ENCODE measurements at places on chromosomes 4 and X.

DNA sequence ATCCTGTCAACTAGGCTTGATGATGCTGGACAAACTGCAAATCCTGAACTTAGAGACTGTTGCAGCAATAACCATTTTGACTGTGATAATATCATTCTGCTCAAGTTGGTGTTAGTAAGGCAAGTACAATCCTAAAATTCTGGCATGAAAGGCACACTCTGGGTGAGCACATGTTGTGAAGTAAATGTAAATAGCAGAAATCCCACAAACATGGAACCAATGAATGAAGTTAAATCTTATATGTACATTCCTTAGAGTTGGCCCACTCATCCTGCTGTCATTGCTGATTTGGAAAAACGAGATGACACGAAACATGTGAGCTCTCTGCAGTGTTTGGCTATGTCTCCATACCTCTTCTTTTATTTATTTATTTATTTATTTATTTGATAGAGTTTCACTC is 21.0 kb downstream of the RBM47 start:
- DNase-seq, result no peak

GRCh38 chr4:168057412-168057811 is 34.9 kb upstream of the ANXA10 start:
- DNase-seq, result no peak

DNA sequence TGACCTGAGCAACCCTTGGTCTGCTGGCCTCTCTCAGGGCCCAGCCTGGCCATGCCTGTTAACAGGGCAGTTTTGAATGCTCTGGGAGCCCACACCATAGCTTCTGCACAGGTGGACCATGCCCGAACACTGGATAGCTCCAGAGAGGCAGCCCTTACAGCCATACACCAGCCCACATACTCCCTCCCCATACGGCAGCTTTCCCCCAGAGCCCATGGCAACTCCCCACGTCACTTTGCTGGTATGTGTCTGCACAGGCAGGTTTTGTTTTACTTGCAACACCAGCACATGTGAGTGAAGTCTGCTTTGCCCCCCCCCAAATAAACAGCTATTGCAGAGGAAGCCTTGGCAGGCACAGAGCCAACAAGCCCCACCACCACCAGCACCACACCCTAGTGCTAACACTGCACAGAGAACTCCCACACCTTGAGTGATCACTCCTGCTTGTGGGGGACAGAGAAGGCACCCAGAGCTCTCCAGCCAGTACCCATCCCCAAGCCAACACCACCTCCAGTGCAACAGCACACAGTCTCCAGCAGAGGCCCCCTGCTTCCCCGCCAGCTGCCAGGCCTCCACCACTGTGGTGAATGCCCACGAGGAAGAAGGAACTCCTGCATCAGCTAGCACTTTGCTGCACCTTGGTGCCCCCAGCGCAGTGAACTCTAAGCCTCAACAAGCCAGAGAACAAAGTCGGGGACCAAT is 87.3 kb downstream of the STPG2 start:
- no peak for DNase-seq

DNA sequence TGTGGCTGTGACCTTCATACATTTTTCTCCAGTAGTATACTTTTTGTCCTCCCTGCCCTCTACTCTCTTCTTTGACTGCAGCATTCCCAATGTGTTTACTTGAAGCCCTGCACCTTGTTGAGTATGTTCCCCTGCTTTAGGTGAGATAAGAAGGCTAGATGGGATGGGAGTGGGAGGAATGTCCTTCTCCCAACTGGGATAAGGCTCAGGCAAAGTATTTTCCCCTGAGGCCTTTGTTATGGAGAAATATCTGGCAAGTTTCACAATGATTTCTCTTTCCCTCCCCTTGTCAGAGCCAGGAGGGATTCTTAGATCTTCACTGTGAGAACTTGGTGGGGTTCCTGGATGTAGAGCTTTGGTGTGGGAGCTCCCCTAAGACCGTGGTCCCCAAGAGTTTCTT is 131.8 kb downstream of the CLCN5 start:
- no peak for DNase-seq

GRCh38 chr4:89008166-89008565 is 48.8 kb downstream of the FAM13A start:
- no peak for DNase-seq

- DNase-seq, result no peak
Observed at GRCh38 chrX:119916310-119916709, 20.6 kb downstream of the AKAP14 start.

DNA sequence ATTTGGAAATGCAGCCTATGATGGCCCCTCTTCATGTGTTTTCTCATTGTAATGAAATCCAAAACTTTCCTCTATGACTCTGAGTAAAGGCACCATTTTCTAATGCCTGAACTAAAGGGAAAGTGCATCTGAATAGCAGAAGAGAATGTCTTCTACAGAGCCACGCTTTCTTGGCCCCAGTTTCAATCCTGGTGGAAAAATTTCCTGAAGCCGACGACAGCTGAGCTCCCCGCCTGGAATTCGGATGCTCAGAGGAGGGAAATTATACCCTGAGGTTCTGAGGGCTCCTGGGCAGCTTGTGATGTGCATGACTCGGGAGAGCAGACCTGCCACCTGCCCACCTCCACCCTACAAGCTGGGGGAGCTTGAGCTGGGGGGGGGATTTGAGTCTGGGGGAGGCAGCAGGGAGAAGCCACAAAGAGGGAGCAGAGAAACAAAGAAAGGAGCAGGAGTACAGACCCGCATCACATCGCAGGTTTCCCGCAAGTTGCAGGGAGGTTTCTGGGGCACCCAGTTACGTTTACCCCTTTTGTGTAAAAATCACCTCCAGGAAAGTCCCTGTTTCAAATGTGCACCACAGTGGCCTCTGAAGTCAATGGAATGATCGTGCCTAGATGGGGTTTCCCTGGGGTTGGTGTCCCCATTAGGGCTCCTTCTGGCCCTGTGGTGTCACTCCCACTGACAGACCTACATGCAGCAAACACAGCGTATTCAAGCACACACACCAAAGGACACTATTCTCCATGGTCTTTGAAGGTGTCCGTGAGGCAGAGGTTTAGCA is 145.6 kb upstream of the RBPJ start:
- no peak for DNase-seq

- DNase-seq, result no peak
Observed at GRCh38 chr4:48093991-48094416, 40.0 kb downstream of the TXK start.

DNA sequence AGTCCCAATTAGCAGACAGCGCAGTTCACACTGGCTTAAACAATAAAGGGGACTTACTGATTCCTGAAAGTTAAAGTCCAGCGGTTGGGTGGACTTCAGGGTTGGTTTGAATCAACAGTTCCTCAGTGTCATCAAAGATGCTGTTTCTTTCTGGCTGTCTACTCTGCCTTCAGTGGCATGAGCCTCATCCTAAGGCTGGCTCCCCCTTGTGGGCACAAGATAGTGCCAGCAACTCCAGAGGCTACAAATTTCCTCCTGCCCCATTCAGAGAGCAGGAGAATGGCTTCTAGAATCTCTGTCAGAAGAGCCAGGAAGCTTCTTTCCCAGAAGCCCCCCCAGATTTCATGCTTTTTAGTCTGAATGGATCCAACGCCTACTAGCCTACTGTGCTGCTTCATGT is 82.4 kb upstream of the MTM1 start:
- no peak for DNase-seq

- no peak for DNase-seq
Observed at GRCh38 chr4:56619160-56619559, 61.9 kb downstream of the HOPX start.

DNA sequence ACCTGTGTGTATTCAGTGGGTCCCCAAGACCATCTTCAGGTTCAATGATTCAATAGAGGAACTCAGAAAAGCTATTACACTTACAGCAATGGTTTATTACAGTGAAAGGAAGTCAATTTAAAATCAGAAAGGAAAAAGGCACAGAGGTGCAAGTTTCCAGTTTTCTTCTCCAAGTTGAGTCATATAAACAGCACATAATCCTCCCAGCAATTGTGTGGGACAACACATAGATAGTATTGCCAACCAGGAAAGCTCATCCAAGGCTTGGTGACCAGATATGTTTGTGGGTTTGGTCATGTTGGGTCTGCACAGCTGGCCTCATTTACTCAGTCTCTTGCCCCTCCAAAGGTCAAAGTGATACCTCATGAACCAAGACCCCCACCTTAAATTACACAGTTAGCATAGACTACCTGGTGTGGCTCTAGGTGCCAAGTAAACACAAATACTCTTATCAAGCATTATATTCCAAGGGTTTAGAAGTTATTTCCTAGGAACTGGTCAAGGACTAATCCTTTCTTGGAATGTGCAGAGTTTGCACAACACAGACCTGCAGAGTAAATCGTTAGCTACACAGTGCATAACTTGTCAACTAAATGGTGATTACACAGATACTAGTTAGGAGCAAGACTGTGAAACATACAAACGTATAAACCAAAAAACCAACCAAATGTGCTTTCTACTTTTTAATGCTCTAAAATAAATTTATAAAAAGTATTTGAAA is 777.3 kb downstream of the PCDH18 start:
- no peak for DNase-seq

GRCh38 chrX:31070057-31070468 is 1.8 kb downstream of the FTHL17 start:
- DNase-seq, result no peak

GRCh38 chr4:164937576-164938270 is 39.7 kb downstream of the TRIM61 start:
- DNase-seq, result no peak
